ENCODE measurements at places on chromosomes 3 and 15. TPM values are rescaled to one million over a fixed set of nuclear protein-coding genes. Genes with fewer than 3 reads are reported as not detected.

DNA sequence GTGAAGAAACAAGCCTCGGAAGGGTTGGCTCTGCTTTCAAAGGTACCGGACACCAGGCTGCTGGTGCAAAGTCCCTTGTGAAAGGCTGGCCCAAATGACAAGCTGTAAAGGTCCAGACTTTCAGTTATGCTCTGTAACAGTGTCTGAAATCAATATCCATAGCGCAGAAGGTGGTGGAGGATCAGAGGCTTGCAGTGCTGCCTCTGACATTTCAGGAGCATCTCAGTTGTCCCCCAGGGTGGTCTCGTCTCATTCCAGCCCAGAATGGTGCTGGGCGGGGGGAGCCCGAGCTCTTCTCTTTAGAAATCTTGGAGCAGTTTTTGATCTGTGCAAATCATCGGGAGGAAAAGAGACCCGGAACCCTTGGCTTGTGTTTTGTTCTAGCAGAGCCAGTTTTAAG lies 402.3 kb upstream of the RGMA start:
- DNase-seq, result no peak

DNA sequence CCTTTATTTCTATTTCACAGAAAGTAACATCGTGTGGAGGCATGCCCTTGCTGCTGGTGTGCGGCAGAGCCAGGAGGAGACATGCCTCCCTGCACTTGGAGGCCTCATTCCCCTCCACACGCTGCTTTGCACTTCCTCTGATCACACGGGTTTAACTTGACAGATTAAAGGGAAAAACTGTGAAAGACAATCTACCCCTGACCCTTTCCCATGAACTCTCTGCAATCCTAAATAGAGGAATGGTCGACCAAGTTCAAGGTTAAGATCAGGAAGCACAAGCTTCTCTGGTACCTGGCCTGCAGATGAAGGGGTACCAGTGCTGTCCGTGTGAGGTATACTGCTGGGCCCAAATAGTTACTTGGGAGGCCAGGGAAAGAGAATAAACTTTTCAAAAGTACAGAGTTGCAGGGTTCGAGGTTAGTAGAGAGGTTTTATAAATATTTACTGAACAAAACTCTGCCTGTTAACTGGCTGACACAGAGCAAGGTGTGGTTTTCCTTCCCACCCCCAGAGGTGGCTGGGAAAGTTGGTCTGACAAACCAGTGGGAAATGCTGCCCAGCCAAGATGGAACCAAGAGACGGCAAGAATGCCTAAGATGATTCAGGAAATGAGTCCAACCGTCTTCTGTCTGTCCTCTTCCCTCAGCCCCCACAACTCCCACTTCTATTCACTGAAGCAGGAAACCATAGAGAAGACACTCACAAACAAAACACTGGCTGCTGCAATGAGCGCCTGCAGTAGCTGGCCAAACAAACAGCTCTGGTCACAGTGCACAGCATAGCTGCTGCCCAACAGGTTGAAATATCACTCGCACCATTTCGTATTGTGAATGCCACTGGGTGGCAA lies 79.6 kb downstream of the IGF2BP2 start:
- DNase-seq, result no peak

DNA sequence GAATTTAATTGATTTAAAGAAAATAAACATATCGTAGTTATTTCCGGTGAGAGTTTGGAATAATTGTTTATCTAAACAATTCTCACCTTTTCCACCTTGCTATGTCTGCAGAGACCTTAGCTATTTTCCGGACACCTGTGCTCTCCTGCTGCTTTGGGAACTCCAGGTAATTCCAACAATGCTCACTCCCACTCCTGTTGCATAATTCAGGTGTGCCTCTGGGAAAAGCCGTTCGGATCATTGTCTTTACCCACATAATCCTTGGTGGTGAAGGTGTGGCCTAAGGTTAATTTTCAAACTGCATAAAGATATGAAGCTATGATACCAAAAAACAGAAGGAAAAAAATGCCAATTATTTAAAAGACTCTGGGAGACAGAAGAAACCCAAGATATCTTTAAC lies 59.4 kb downstream of the LDHAL6B start:
- no peak for DNase-seq

DNA sequence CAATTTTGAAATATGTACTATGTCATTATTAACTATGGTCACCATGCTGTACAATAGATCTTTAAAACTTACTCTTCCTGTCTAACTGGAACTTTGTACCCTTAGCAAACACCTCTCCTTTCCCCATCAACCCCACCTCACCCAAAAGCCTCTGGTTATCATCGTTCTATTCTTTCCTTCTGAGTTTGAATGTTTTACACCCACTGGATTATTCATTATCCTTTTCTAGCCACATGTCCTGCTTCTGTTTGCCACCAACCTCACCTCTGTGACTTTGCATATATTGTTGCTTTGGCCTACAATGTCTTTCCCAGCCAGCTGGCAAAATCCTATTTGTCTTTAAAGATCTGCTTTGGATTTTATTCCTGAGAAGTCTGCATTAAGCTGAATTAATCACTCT lies 102.6 kb upstream of the TSPAN3 start:
- DNase-seq, result no peak

DNA sequence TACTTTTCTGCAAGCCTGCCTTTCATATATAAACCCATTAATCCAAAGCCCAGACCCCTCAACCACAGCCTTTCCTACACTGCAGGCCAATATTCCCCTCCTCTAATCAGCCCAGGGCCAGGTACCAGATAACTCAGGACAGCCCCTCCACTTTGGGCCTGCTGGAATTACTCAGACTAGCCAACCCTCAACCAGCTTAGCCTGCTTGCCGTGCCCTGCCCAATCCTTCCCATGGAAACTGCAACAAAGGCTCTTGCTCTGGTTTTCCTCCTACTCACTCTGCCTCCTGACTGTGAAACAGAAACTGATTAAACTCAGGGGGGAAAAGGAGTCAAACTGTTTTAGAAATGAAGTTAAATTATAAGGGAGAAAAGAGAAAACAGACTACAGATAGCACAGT lies 248.1 kb downstream of the KLF13 start:
- no peak for DNase-seq

- DNase-seq, result no peak
Measured at GRCh38 chr15:62994975-62995681, 47.4 kb upstream of the TPM1 start.

- no peak for DNase-seq
Measured at GRCh38 chr3:178754852-178755510, 218.7 kb downstream of the KCNMB2 start.

- DNase-seq, result no peak
Measured at GRCh38 chr3:127440384-127440783, 150.1 kb downstream of the TPRA1 start.

DNA sequence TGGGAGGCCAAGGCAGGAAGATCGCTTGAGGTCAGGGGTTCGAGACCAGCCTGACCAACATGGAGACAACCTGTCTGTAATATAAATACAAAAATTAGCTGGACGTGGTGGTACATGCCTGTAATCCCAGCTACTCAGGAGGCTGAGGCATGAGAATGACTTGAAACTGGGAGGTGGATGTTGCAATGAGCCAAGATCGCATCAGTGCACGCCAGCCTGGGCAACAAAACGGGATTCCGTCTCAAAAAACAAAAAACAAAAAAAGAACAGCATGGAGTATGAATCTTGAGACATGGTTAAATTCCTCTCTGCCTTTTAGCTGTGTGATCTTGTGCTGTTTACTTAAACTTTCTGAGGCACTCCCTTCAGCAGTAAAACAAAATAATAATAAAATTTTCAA lies 244.9 kb downstream of the FGF12 start:
- DNase-seq, result no peak

DNA sequence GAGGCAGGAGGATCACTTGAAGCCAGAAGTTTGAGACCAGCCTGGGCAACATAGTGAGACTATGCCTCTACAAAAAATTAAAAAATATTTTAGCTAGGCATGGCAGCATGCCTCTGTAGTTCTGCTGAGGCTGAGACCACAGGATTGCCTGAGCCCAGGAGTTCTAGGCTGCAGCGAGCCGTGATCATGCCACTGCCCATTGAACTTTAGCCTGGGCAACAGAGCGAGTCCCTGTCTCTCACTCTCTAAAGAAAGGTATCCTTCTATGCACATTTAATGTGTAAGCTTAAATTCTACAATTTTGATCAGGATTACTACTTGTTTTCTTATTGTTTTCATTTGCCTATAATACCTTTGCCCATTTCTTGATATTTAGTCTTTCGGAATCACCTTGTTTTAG lies 26.8 kb downstream of the GALK2 start:
- DNase-seq, result no peak

GRCh38 chr3:11477407-11477911 lies 166.3 kb downstream of the VGLL4 start:
- DNase-seq, result no peak

DNA sequence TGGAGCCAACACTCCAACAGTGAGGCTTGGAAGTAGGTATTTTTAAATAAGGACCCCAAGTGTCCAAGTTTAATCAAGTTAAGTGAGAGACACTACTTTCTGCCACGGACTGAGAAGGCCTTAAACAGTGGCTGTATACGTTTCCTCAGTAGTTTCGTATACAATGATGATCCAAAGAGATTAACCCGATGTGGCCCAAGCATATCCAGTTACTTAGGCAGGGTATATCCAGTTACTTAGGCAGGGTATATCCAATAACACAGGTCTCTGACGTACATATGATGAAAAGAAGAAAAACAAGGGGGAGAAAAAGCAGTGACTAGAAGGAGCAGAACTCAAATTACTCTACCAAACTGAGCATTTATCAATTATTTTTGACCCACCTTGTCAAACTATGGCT lies 591.4 kb downstream of the FOXP1 start:
- no peak for DNase-seq

Gene SCAMP2
- 100 TPM for total RNA-seq

Gene ARL13B
- 8.3 TPM for total RNA-seq

Gene TRAT1
- 56.0 TPM for total RNA-seq

Gene PAK6
- total RNA-seq, result 1.3 TPM

Gene HYAL1
- 0.25 TPM for total RNA-seq

Gene SPTBN5
- 1.1 TPM for total RNA-seq

Gene KLHL6
- total RNA-seq, result 36.9 TPM

Gene CNTN3
- total RNA-seq, result not detected

Measured in activated naive CD8-positive, alpha-beta T cell treated with anti-CD3 and anti-CD28 coated beads, Interleukin-2, amount 10 ng/mL, durations not matched to agents 7 days and 5 days (primary cell).